ENCODE measurements at places on chromosomes 13 and 19.

DNA sequence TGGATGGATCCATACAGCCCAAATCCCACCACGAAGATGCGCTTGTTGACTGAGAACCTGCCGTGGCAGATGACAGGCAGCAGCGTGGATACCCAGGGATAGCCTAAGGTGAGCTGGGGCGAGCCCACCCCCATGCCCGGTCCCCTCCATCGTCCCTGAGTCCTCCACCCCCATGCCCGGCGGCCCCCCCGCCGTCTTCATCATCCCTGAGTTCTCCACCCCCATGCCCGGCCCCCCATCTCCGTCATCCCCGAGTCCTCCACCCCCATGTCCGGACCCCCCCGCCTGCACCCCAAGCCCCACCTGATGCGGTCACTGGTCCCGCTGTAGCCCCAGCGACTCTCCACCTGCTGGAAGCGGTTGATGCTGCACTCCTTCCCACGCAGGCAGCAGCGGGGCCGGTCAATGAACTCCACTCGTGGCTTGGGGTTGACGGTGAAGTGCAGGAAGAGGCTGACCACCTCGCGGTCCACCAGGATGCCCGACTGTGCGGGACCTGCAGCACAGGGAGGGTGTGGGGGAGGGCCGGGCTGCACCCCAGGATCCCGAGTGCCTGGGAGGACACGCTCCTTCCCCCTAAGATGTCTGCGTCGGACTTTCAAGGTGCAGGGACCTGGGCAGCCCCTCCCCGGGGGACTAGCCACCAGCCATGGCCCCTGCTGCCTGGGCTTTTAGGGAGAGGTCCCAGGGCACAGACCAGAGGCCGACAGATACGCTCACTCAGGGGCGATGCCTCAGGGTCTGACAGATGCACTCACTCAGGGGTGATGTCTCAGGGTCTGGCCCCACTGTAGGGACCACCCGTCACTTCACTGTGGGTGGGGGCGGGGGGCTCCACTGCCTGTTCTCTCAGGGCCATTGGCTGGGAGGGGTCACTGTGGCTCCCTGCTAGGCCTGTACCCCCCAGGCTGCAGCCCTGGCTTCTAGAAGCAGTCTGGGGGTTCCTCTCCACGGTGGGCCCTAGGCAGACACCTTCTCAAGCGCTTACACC lies 28.0 kb downstream of the BTBD2 start:
- DNase-seq: no peak

- no peak for DNase-seq
Observed at GRCh38 chr19:50649433-50650391, at the start of gene C19orf81. TSS of gene C19orf81 (plus strand) at chr19:50649445. CDS start at chr19:50649445, 0 bp downstream.

- DNase-seq: no peak
Observed at GRCh38 chr13:65762012-65762411, 1468.1 kb downstream of the PCDH9 start.

GRCh38 chr13:101649488-101650126 lies 197.1 kb downstream of the ITGBL1 start:
- no peak for DNase-seq

DNA sequence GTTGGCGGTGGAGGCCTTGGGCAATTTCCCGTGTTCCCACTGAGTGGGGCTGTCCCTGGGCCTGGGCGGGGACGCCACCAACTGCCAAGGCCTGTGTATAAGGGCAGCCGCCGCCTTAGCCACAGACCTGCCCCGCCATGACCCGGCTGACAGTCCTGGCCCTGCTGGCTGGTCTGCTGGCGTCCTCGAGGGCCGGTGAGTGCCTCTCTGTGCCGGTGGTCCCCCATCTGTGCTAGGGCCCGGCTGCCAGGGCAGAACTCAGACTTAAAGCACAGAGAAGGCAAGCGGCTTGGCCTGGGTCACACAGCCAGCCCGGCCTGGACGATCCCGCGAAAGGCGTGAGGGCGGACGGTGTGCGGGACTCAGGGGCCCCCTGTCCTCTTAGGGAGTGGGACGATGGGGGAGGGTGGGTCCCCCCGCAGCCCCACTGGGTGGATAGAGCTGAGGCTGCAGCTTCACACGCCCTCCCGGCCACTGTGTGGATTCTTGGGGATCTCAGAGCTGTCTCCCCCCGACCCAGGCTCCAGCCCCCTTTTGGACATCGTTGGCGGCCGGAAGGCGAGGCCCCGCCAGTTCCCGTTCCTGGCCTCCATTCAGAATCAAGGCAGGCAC lies at the start of gene AZU1:
Gene AZU1, plus strand, starts transcription at position 128 of the 612 bp plus-strand sequence. Its CDS starts 10 bp downstream, at position 138.
- peak; percentile 53 for DNase-seq

- no peak for DNase-seq
Observed at GRCh38 chr13:48852911-48853727, 122.6 kb upstream of the FNDC3A start.

DNA sequence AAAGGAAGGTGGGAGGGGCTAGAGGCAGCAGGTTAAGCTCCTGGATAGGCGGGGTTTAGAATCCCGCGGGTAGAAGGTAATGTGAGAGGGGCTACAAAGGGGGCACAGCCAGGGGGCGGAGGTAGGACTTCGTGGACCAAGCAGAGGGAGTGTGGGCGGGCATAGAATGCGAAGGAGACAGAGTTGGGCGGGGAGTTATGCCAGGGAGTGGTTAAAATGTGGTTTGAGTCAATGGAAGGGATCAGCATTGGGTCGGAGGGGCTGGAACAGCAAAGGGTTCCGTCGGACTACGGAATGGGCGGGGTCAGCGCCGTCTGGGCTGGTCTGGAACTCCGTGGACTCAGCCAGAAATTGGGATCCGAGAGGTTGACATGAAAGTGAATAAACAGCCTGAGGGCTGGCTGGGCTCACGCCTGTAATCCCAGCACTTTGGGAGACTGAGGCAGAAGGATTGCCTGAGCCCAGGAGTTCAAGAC lies 3.0 kb downstream of the LTBP4 start:
- DNase-seq: no peak

- no peak for DNase-seq
Observed at GRCh38 chr19:5339198-5339949, 1.2 kb downstream of the PTPRS start.

DNA sequence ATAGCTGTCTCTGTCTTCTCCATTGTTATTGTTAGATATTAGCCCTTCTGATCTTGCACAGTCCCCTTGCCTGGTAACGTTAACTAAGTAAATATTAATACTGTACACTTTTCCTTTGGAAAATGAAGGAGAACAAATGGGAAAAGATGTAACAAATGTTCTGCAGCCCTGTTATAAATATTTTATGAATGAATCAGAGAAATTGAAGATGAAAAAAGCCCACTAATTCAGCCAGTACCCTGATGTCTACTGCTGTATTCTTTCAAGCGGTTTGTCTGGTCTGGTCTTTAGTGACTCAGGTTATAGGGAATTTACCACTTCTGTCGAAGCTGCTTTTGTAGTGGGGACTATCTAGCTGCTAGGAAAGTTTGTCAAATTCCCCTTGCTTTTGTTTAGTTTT lies 121.0 kb downstream of the COG6 start:
- no peak for DNase-seq

DNA sequence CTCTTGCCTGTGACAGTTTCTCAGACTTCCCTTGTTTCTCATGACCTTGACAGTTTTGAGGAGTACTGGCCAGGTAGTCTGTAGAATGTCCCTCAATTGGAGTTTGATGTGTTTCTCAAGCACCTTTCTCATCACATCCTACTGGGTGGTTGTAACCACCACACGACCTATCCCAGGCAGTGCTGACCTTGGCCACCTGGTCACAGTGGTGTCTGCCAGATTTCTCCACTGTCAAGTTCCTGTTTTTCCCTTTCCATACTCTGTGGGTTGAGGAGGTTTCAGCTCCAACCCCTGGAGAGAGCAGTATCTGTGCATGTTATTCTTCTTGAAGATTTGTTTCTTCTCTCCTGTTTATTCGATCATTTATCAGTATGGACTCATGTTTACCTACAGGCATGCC lies 8.4 kb upstream of the UPF3A start:
- DNase-seq: no peak

DNA sequence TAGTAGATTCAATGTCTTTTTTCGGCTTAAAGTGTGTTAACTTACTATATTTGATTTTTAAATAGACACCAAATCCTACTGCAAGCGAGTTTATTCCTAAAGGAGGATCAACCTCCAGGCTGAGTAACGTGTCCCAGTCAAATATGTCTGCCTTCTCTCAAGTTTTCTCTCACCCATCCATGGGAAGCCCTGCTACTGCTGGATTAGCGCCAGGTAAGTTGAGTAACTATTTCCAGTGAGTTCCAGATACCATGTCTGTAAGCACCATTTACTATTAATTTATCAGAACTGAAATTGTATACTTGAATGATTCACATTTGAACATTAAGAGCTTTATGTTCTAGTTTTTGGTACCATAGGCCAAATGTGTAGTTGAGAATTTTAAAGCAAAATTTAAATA lies 81.8 kb downstream of the PAN3 start:
- DNase-seq: no peak

DNA sequence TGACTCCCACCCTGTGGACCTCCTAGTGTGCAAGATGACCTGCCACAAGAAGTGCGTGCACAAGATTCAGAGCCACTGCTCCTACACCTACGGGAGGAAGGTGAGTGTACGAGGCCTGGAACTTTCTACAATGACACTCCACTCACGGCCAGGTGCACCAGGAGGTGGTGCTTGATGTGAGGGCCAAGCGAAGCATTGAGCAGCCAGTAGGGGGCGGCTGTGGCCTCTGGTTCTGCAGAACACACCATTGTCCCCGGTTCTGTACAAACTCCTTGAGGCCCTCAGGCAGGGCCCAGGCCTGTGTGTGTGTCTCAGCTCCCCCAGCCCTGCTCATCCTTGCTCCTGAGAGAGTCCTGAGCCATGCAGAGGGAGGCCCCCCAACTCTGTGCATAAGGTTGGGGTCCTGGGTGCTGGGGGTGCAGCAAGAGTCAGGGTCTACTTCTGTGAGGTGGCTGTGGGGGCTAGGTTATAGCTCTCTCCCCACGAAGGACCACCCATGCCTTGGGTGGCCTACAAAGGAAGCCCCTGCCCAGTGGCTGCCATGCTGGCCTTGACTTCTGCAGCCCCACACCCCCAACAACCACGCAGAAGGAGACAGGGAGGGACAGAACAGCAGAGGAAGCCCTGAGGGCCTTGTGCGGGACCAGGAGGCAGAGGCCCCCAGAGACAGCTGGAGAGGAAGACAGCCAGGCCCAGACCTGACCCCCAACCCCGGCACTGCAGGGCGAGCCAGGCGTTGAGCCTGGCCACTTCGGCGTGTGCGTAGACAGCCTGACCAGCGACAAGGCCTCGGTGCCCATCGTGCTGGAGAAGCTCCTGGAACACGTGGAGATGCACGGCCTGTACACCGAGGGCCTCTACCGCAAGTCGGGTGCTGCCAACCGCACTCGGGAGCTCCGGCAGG lies 9.7 kb upstream of the USE1 start:
- DNase-seq: peak; percentile 76

DNA sequence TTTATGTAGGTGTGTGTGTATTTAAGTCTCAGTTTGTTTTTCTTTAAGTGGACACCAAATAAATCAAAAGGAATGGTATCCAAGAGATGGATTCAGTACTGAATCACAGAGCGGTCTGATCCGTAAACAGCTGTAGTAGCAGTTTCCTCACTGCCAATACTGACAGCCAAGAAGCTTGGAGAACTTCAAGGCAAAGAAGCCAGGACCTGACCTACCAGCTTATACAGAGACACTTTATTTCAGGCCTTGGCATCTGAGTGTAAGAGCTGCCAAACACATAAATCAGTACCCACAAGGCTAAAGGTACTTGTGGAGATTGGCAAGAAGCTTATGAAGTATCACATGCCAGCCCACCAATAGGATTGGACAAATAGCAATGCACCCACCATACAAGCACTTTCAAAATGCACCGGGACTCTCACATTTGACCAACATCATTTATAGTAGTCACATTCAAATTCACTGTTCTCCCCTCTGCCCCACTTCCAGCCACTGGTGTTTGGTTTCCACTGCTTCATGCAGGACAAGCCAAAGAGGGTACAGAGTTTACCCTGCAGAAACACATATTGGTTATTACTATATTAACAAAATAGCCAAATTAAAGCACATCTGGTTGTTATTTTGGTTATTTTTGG lies 357.9 kb downstream of the KLF12 start:
- DNase-seq: no peak

- DNase-seq: no peak
Observed at GRCh38 chr13:74444161-74444571, 310.0 kb upstream of the KLF12 start.

DNA sequence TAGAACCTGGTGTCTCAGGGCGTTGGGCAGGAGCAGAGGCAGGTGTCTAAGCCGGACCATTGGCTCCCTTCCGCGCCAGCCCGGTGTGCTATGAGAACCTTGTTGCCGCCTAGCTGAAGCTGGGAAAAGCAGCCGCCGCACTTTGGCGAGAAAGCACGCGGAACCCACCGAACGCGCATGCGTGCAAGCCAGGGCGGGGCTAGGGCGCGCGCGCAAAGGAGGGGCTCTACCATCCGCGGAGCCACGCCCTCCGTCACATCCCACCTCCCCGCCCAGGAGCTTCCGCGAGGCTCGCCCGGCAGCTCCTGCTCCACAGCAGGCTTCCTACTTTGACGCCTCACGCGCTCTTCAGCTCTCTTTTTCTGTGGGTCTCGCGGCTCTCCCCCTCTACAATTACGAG lies 51.3 kb downstream of the WDR87 start:
- no peak for DNase-seq

DNA sequence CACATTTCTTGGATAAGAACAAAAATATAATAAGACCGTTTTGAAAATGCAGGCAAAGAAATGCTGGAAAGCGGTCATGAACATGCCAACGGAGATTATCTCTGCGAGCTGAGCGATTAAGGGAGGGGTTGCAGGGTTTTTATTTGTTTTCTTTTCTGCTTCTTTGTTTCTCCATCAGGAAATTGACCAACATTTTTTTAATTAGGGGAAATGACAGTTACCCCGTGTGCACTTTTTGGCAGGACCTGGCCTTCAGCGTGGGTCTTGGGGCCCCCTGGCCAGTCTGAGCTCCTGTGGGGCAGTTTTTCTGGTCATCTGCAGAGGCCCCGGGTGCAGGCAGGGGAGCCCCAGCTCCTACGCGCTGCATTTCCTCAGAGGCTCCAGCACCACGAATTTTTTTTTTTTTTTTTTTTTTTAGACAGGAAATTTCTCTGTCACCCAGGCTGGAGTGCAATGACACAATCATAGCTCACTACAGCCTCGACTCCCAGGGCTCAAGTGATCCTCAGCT lies 31.3 kb upstream of the HOMER3 start:
- no peak for DNase-seq

DNA sequence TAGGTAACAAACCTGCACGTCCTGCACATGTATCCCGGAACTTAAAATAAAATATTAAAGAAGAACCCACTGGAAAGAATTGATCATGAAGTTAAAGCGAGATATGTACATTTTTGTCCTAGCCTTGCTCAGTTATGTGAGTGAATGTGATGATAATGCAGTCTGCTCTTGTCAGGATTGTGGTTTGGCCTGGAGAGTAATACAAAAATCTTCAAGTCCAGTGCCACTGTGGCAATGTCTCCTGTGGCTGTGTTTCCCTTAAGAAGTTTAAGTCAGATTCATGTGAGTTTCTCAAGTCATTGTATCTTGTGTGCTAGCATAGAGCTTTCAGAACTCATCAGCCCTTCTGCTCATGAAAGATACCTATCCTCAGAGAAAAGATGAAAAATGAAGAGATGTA lies 18.0 kb upstream of the ITGBL1 start:
- no peak for DNase-seq
